ENCODE measurements at places on chromosomes 12 and 14. TPM values are rescaled to one million over a fixed set of nuclear protein-coding genes. Genes with fewer than 3 reads are reported as not detected.

EFS gene
- total RNA-seq: not detected

GCN1 gene
- total RNA-seq: 160 TPM

RDH5 gene
- 4.9 TPM for total RNA-seq

NR1H4 gene
- not detected for total RNA-seq

LGMN gene
- 0.36 TPM for total RNA-seq

SEL1L gene
- 53.6 TPM for total RNA-seq

HRK gene
- total RNA-seq: not detected

CCDC38 gene
- total RNA-seq: 0.31 TPM

LIN7A gene
- not detected for total RNA-seq

ZC2HC1C gene
- 2.2 TPM for total RNA-seq

HCAR1 gene
- total RNA-seq: 0.08 TPM

AMHR2 gene
- not detected for total RNA-seq

SDR9C7 gene
- total RNA-seq: not detected

INTS13 gene
- 80.6 TPM for total RNA-seq

MANSC1 gene
- total RNA-seq: 0.34 TPM

DLK1 gene
- total RNA-seq: not detected

DEGS2 gene
- 0.23 TPM for total RNA-seq

NUAK1 gene
- not detected for total RNA-seq

SAV1 gene
- 14.9 TPM for total RNA-seq

MORN3 gene
- total RNA-seq: 1.6 TPM

FAM216A gene
- 62.0 TPM for total RNA-seq

ANKS1B gene
- total RNA-seq: 0.21 TPM

TCL1A gene
- total RNA-seq: not detected

GNB3 gene
- total RNA-seq: 0.32 TPM

JAG2 gene
- 1.3 TPM for total RNA-seq

TMEM106C gene
- total RNA-seq: 199 TPM

CLEC6A gene
- total RNA-seq: not detected

NRL gene
- 1.7 TPM for total RNA-seq

DLGAP5 gene
- 46.6 TPM for total RNA-seq

FAM222A gene
- total RNA-seq: 2.1 TPM

MLH3 gene
- total RNA-seq: 23.8 TPM

TAS2R31 gene
- 1.2 TPM for total RNA-seq

PLBD1 gene
- not detected for total RNA-seq

IGF1 gene
- total RNA-seq: 0.80 TPM

FAM186B gene
- total RNA-seq: 0.17 TPM

MEG3 gene
- not detected for total RNA-seq

TAS2R46 gene
- 0.34 TPM for total RNA-seq

RASSF9 gene
- total RNA-seq: not detected

GUCY2C gene
- not detected for total RNA-seq

VRTN gene
- not detected for total RNA-seq

TBX5 gene
- total RNA-seq: not detected

SLC4A8 gene
- total RNA-seq: 3.7 TPM

STAC3 gene
- 0.71 TPM for total RNA-seq

CYP46A1 gene
- total RNA-seq: 0.19 TPM

CELA1 gene
- not detected for total RNA-seq

SCN8A gene
- total RNA-seq: 1.3 TPM

TEX52 gene
- total RNA-seq: not detected

KRT4 gene
- total RNA-seq: not detected

SERPINA10 gene
- not detected for total RNA-seq

RAD52 gene
- 14.6 TPM for total RNA-seq

GDF3 gene
- total RNA-seq: not detected

TBX3 gene
- not detected for total RNA-seq
